ENCODE measurements at places on chromosomes 12 and 14. TPM values are rescaled to one million over a fixed set of nuclear protein-coding genes. Genes with fewer than 3 reads are reported as not detected.

Gene E2F7
- 8.8 TPM for polyA plus RNA-seq

Gene COCH
- polyA plus RNA-seq, result 9.9 TPM

Gene RND1
- 0.39 TPM for polyA plus RNA-seq

Gene RAD51B
- polyA plus RNA-seq, result 6.0 TPM

Gene FAM186B
- 0.16 TPM for polyA plus RNA-seq

- peak; percentile 86 for DNase-seq
- no peaks in the 10 kb centered on the region for H3K27me3 ChIP-seq
- peak overlapping the region; percentile 66 for H3K4me3 ChIP-seq
- peaks cover 9% of the 10 kb centered on the region for H3K4me1 ChIP-seq
These were observed 406 bp downstream of the TMEM263 start for GRCh38 chr12:106956048-106956578.

GRCh38 chr12:70948976-70949336 is 28.4 kb upstream of the PTPRR start:
- no peaks in the 10 kb centered on the region for H3K36me3 ChIP-seq
- no peak overlapping the region for H3K27ac ChIP-seq
- H3K4me1 ChIP-seq, result no peaks in the 10 kb centered on the region

DNA sequence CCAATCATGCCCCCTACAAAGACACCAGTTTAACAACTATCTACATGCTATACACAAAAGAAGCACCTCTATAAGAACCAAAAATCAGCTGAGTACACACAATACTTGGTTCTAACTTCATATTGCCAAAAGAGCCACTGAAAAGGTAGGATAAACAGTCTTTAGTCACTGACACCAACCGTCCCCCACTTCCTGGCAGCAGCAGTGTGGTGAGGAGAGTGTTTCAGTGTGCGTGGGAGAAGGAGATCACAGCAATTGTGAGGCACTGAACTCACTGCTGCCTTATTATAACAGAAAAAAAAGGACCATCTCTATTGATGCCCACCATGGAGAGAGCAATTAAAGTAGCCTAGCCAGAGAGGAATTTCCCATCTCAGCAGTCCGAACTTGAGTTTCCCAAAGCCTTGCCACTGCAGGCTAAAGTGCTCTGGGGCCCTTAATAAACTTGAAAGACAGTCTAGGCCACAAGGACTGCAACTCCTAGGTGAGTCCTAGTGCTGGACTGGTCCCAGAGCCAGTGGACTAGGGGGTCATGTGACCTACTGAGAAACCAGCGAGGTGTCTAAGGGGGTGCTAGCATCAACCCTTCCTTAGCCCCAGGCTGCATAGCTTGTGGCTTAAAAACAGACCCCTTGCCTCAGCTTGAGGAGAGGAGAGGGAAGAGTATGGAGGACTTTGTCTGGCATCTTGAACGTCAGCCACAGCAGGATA is 37.1 kb upstream of the LMNTD1 start:
- H3K27me3 ChIP-seq, result no peaks in the 10 kb centered on the region
- no peaks in the 10 kb centered on the region for H3K36me3 ChIP-seq
- H3K4me3 ChIP-seq, result no peak overlapping the region
- no peaks in the 10 kb centered on the region for H3K4me1 ChIP-seq

DNA sequence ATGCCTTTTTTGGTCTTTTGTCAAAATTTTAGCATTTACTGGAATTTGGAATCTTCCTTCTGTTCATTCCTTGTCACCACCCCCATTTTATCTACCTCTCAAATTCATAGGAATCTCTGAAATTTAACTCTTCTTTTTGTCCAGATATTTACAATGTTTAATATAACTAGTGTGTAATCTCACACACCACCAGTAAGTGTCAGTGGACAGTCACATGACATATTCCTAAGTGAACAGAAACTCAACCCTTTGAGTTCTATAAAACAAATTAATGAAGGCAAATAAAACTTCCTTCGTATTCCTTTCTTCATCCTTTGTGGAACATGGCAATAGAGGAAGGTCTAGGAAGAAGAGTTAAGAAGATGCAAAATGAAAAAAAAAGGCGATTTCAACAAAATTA is 26.6 kb downstream of the ATF7 start:
- no peaks in the 10 kb centered on the region for H3K27me3 ChIP-seq
- DNase-seq, result no peak
- H3K4me3 ChIP-seq, result no peak overlapping the region
- peaks cover 4% of the 10 kb centered on the region for H3K36me3 ChIP-seq

DNA sequence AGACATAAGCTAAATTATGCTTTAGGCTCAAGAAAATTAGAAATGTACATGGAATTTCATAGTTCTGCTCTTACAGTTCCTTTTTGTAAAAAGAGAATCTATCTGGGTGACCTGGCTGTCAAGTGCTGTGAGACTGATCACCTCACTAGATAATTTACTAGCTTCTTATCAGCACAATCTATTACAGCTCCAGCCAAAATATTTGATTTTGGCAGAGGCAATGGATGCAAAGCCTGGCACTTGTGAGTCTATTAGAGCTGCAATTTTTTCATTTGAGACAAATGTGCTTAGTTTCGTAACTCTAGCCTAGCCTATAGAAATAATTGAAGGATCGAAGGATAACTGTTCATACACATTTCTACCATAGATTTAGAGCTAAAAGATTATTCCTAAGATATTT is 927.5 kb downstream of the SLC6A15 start:
- H3K27me3 ChIP-seq, result no peaks in the 10 kb centered on the region
- no peak overlapping the region for H3K4me3 ChIP-seq
- H3K4me1 ChIP-seq, result no peaks in the 10 kb centered on the region

- no peaks in the 10 kb centered on the region for H3K27me3 ChIP-seq
- no peaks in the 10 kb centered on the region for H3K4me1 ChIP-seq
- DNase-seq, result no peak
- H3K4me3 ChIP-seq, result no peak overlapping the region
These were observed 92.0 kb downstream of the EMP1 start for GRCh38 chr12:13288501-13288900.

- H3K4me3 ChIP-seq, result no peak overlapping the region
- H3K27ac ChIP-seq, result no peak overlapping the region
- no peaks in the 10 kb centered on the region for H3K4me1 ChIP-seq
- no peaks in the 10 kb centered on the region for H3K36me3 ChIP-seq
- DNase-seq, result no peak
These were observed 1109.8 kb downstream of the TMTC2 start for GRCh38 chr12:83796531-83796930.

GRCh38 chr14:102215071-102215470 is 75.4 kb downstream of the WDR20 start:
- peak overlapping the region; percentile 16 for H3K27ac ChIP-seq
- H3K4me3 ChIP-seq, result no peak overlapping the region
- H3K27me3 ChIP-seq, result no peaks in the 10 kb centered on the region
- H3K4me1 ChIP-seq, result peaks cover 26% of the 10 kb centered on the region
- no peak for DNase-seq
- no peaks in the 10 kb centered on the region for H3K36me3 ChIP-seq

DNA sequence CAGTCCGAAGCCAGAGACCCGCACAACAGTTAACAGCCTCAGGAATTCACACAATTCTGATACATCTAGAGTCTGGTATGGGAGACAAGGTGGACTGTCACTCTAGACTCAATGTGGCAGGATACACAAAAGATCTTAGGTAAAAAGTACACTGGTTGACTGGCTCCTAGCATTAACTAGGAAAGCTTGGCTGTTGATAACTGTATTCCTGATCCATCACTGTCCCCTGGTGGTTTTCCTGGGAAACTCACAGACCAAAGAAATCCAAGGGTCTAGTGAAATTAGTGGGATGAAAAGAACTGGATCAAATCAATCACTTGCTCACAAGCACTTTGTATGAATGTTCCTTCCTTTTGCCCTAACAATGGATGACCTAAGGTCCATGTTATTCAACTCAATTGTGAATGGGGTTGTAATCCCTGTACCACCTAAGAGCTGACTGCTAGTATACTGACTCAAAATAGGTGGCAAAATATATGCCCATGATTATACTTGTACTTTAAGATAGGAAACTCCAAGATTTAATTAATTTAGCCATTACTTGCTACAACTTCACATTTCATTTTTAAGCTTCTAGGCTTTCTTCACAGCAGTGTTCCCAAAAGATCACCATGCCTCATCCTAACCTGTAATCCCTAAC is 14.0 kb downstream of the NPC2 start:
- no peaks in the 10 kb centered on the region for H3K27me3 ChIP-seq
- DNase-seq, result peak; percentile 67
- no peak overlapping the region for H3K27ac ChIP-seq
- no peak overlapping the region for H3K4me3 ChIP-seq
- H3K36me3 ChIP-seq, result peaks cover 20% of the 10 kb centered on the region

DNA sequence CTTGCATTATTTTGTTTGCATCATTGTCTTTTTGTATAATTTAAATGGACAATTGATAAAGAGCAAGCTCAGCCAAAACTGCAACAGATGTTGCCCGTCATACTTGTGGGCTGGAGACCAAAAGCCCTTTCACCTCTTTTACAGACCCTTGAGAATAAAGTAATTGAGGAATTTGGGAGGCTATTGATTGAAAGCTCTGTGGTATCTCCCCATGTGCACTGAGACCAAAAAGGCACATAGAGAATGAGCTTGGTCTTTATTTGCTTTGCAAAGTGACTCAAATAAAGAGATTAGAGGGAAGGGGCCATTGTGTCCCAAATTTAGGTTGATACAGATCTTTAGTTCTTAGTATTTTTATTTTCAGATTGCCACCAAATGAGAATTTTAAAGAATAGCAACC is 617.6 kb downstream of the TRHDE start:
- H3K27me3 ChIP-seq, result no peaks in the 10 kb centered on the region
- no peaks in the 10 kb centered on the region for H3K4me1 ChIP-seq
- H3K36me3 ChIP-seq, result no peaks in the 10 kb centered on the region
- no peak for DNase-seq
- H3K4me3 ChIP-seq, result no peak overlapping the region
- no peak overlapping the region for H3K27ac ChIP-seq

- no peak overlapping the region for H3K27ac ChIP-seq
- no peak overlapping the region for H3K4me3 ChIP-seq
- H3K36me3 ChIP-seq, result no peaks in the 10 kb centered on the region
These were observed 67.5 kb downstream of the RTN1 start for GRCh38 chr14:59803052-59803540.

DNA sequence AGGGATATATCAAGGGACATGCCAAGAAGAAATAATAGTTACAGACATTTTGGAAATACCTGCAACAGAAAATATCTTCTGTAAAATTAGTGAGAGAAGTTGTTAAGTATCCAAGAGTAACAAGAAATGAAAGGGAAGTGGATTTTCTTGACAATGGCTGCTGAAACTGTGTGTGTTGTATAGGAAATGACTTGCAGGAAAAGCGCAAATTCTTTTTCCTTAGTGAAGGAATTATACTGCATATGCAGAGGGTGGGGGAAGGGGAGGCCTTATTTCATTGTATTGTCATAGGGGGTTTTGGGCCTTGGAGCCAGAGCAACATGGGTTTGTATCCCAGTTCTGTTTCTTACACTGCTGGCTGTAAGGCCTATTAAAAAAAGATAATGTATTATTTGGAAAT is 84.4 kb upstream of the DDHD1 start:
- H3K4me3 ChIP-seq, result no peak overlapping the region
- H3K27ac ChIP-seq, result no peak overlapping the region
- H3K4me1 ChIP-seq, result no peaks in the 10 kb centered on the region
- no peaks in the 10 kb centered on the region for H3K27me3 ChIP-seq

DNA sequence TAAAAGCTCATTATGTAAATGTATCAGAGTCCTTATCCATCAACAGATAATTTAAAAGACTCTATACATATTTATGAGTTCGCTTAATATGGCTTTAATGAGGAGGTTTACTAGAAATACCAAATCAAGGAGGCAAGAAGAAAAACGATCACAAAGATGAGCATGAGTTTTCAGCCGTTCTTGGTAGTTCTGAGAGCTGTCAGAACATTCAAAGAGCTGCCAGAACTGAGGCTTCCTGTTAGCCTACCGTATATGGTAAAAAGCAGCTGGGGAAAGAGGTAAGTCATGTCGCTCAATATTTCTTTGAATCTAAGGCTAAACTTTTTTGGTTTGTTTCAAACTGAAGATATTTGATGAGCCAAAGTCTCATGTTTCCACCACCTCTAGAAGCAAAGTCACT is 115.3 kb upstream of the PLXNC1 start:
- no peaks in the 10 kb centered on the region for H3K36me3 ChIP-seq
- H3K4me3 ChIP-seq, result no peak overlapping the region
- DNase-seq, result no peak

DNA sequence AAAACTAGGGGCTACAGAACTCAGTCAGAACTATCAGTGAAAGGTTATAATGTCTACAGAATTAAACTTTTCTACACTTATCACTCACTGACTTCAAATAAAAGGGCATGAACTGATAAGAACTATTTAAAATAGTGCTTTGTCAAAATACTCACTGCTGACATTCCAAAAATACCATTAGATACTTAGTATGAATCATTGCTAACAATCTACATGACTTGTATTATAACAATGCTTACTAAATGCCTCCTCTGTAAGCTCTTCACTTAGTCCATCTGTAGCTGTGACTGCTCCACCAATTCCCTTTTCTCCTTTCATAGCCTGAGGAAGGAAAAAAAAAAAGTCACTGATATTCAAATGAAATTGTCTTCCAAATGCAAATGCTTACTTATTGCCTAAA is 17.0 kb downstream of the NFYB start:
- peak overlapping the region; percentile 28 for H3K27ac ChIP-seq
- H3K4me3 ChIP-seq, result no peak overlapping the region
- no peak for DNase-seq
- peaks cover 65% of the 10 kb centered on the region for H3K36me3 ChIP-seq

DNA sequence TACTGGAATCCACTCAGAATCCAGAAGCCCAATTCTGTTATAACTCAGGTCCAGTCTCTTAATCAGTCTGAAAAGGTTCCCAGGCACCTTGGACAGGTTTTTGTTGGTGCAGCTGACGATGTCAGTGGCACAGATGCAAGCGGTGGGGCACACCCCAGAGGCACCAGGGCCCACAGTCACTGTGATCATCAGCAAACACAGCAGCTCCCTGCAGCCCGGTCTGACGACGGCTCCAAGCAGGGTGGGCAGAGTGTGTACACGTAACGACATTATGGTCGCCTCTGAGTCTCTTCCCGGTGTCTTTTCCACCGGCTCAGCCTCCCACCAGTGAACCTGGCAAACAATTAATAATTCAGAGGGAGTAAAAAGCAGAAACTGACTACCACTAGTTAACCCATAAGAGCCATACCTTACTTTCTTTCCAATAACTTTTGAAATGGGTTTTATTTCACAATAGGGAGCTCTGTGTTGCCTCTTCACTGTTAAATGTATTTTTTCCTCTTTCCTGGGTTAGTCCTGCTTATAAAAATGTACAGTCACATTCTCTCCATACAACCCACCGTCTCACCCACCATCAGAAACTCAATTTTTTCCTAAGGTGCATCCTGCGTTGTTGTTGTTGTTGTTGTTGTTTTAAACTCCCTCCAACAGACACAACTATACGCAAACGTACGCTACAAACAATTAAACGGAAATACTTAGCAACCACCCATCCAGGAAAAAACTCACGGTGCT is 521 bp upstream of the PCED1B start:
- no peaks in the 10 kb centered on the region for H3K36me3 ChIP-seq
- H3K27ac ChIP-seq, result no peak overlapping the region
- peaks cover 18% of the 10 kb centered on the region for H3K27me3 ChIP-seq
- no peak for DNase-seq
- H3K4me1 ChIP-seq, result no peaks in the 10 kb centered on the region
- H3K4me3 ChIP-seq, result peak overlapping the region; percentile 47

DNA sequence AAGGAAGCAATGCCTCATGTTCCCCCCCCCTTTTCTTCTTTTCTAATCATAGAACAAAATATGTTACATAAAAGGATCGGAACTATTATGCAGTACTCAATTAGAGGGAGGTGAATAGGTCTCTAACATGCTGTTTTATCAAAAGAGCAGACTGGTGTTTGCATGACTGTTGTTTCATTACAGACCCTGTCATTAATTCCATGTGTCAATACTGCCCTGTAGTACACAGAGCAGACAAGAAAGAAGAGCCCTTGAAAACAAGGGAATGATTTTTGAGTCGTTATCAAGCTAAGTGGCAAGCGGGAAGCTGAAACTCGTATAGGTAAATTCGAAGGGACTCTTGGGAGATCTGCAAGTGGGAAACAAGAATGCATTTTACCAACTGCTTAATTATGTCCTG is 76.9 kb upstream of the TMEM263 start:
- no peak for DNase-seq
- H3K27ac ChIP-seq, result no peak overlapping the region
- peaks cover 62% of the 10 kb centered on the region for H3K36me3 ChIP-seq
- no peaks in the 10 kb centered on the region for H3K4me1 ChIP-seq

Measured in SK-N-SH (cell line).